ENCODE measurements at places on chromosomes 5 and 9. TPM values are rescaled to one million over a fixed set of nuclear protein-coding genes. Genes with fewer than 3 reads are reported as not detected.

SHOC1 gene
- not detected for total RNA-seq

MARCOL gene
- total RNA-seq = not detected

DNA sequence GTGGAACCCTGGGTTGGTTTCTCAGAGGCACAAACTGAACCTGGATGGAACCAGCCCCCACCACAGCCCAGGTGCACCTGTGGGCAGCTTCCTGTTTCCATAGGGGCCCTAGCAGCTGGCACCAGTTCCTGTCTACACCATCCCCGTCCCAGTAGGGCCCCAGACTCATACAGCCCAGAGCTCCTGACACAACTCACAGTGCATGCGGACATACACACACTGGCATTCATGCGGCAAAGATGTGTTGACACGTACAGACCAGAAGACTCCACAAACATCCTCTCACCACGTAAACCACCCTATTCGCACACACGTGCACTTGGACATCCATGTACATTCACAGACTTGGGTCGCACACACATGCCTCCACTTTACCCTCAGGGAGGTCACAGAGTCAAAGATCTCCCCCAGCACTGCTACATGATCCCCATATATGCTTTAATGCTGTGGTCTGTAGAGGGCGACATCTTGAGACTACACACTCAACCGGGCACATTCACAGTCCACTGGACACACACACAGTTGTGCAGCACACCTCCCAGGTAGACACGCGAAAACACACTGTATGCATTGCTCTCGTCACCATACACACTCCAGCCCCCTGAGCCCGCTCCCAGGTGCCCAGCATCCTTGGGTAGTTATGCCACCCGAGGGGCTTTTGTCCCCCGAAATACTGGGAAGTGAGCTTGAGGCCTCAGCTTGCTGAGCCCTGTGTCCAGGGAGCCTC is 22.4 kb downstream of the CXXC5 start:
- DNase-seq = no peak

DNA sequence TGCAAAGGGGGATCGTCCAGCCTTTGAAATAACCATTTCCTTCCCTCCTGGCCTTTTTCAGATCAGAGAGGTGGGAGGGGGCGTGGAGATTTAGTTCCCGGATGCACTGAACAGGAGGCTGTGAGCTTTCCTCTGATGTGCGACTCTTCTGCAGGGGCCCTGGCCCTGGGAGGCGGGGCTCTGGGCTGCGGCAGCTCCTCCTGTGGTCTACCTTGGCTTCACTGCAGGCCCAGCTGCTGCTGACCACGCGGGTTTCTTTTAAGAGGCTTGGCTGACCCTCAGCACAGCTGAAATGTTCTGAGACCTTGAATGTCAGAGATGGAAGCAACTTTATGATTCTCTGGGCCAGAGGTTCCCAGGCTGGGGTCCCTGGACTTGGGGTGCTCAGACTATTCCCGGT is 27.0 kb upstream of the COL15A1 start:
- no peak for DNase-seq

GRCh38 chr5:54676481-54677340 is 159.2 kb downstream of the SNX18 start:
- DNase-seq = no peak

- DNase-seq = peak; percentile 73
Observed at GRCh38 chr9:136400038-136400834, at the start of gene SNAPC4. TSS of gene SNAPC4 (minus strand) at chr9:136400170. CDS start at chr9:136398428, 1,742 bp downstream.
